ENCODE measurements at places on chromosomes 2 and 18.

- DNase-seq = peak; percentile 31
These were observed 343.6 kb upstream of the SYT4 start for GRCh38 chr18:43620936-43621335.

- DNase-seq = peak; percentile 72
These were observed 921.1 kb downstream of the SOCS6 start for GRCh38 chr18:71209944-71210343.

DNA sequence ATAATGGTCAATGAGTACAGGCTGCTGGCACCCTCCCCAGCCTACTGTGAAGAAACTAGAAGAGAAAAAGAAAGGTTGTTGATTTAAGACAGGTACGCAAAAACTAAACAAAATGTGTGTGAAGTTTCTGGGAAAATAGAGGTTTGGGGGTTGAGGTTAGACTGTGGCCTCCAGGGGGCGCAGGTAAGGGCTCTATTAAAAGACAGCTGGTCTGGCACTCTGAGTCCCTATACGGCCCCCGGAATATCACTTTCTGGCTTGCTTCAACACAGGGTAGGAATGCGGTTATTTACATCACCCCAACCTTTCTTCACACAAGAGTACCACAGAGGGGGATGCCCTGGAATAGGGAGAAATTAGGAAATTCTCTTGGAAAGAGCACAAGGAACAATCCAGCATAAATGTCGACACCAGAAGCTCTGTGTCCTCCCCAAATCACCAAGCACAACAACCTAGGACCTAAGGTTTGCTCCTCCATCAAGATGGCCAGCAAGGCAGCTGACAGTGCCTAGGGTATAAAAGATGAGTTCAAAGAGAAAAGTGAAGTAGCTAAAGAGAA, 480.8 kb upstream of the KLHL29 start:
- no peak for DNase-seq

- no peak for DNase-seq
These were observed 453.5 kb upstream of the SMIM21 start for GRCh38 chr18:75880925-75881504.

- DNase-seq = no peak
These were observed 369.7 kb downstream of the INSIG2 start for GRCh38 chr2:118457951-118458350.

DNA sequence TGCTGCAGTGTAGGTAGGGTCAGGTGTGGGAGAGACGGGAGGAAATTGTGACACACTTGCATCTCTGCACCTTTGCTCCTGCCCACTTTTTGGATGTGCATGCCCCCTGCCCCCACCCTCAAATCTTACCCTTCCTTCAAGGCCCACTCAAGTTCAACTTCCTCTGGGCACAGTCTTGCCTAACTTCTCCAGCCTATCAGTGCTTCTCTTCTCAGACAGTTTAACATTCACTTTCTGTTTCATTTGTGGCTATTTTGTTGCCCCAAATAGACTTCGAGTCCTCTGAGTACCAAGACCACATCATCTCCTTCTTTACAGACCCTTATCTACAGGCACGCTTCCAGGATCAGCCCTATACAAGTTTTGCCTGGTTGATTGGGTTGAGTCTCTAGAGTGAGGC, 2.7 kb downstream of the ST8SIA5 start:
- DNase-seq = no peak

DNA sequence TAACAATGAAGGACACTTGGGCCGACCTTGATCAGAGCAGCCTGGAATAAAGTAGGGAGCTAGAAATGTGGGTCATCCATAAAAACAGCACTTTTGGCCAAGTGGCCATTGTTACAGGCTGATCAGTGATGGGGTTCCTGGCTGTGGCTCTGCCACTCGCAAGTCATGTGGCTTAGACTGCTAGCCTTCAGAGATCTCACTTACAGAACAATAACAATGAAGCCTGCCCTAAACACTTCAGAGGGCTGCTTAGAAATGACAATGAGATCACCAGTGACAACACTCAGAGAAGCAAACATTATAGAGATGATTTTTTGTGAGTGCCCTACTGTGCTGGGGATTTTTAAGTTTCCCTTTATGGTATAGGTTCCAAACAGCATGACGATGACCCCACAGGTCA, 107.9 kb upstream of the LMAN1 start:
- no peak for DNase-seq

- no peak for DNase-seq
These were observed 983.2 kb upstream of the CDH2 start for GRCh38 chr18:29160170-29160569.

DNA sequence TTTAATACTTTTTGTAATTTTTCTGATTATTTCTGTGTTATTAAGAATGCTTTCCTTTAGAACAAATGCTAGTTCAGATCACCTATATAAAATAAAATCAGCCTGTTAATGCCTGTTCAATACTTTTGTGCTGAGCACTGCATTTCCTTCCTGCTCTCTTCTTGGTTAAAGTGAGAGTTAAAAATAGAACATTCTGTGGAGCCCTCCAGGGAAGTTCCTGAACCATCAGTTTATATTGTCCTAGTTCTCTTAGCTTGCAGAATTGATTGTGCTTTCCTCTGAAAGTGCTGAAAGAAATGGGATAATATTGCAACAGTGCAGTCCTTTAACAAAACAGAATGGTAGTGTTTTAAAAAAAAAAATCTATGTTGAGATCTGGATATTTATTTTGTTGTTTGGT, 74.6 kb upstream of the UBXN4 start:
- DNase-seq = peak; percentile 73

GRCh38 chr2:219618733-219619122, 8.7 kb upstream of the SLC4A3 start:
- no peak for DNase-seq

DNA sequence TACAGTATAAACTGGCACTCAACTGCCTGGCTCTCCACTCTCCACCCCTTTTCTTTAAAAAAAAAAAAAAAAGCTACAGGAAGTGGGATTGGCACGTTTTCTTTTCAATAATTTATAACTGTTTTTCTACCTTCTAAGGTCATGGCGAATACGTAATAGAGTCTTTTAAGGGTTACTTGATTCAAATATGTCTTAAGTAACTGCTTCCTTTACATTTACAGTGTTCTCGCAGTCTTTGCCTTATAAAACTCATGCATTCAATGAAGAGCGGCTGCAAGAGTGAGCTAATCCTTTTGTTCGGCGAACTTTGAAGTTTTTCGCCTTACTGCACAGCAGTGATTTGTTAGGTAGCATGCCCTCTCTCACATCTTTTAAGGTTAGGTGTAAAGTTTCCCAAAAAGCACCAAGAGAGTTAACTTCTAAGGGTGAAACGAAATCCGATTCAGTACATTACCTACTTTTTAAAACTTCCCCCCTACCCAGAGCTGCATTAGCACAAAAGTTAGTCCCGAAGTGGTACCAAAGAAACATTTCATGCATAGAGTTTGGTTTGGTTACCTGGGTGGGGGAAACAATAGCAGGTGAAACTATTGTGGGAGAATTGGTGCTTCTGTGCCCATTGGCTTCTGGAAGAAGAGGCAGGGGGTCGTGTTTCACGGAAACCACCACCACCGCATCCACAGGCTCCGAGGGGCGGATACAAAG, 2.0 kb downstream of the KCTD1 start:
- DNase-seq = no peak

GRCh38 chr2:33420726-33421125, 55.7 kb upstream of the RASGRP3 start:
- DNase-seq = peak; percentile 88

DNA sequence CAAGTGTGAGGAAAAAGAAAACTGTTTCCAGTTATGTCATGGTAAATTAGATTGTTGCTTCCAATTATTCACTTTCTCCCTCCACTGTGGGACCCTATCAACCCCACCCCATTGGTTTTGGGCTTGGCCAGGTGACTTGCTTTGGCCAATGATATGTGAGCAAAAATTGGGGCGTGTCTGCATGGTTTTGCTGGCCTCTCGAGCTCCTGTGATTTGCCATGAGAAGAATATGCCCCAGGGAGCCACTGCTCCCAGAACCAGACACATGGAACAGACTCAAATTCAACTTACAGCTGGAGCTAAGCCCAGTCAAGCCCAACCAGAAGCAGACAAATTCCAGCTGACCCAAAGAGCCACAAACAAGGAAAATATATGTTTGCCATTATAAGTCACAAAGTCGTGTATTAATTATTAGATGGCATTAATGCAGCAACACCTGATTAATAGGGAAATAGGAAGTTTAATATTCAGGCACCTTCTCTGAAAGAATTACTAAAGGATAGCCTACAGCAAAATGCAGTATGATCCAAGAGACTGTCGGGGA, 248.9 kb downstream of the ANAPC1 start:
- DNase-seq = no peak

DNA sequence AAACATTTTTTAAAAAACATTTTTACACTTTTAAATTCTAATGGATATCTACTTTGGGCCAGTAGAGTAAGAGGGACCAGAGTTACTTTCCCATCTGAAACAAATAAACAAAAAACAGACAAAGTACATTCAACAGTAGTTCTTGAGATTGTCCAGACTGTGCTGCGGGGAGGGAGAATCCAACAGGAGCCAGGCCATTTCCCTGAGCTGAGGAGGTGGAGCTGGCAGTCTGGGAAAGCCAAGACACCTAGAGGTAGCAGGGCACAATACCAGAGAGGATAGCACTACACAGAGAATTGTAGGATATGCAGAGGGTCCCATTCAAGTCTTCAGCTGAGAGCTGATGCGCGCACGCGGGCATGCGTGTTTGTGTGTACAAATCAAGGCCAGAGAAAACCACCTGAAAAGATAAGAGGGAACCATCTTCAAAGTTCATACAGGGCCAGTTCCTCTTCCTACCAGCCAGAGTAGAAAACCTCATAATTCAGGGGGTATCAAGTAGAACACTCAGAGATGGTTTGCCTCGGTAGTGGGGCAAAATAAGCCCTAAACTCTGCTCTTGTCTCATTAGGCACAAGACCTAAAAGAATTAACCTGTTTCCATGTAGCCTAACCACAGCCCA, 44.0 kb downstream of the PTRHD1 start:
- DNase-seq = no peak

DNA sequence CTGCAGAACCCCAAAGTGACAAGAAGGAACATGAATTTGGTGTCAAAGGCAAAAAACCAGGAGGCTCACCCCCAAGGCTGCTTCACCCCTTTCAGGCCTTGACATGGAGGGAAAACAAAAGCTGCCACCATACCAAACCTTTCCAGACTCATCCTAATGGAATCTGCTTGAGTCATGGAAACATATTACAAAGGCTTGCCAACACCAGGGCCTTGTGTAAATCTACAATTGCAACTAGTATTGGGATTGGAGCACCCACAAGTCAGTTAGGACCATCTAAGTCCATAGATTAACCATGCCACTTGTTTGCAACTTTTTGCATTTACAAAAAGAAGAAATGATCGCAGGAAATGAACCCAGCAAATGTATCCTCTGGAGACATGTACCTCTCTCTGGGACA, 297.6 kb downstream of the CDCA7 start:
- peak; percentile 17 for DNase-seq

GRCh38 chr2:218075975-218076811, 7.1 kb downstream of the RUFY4 start:
- no peak for DNase-seq

DNA sequence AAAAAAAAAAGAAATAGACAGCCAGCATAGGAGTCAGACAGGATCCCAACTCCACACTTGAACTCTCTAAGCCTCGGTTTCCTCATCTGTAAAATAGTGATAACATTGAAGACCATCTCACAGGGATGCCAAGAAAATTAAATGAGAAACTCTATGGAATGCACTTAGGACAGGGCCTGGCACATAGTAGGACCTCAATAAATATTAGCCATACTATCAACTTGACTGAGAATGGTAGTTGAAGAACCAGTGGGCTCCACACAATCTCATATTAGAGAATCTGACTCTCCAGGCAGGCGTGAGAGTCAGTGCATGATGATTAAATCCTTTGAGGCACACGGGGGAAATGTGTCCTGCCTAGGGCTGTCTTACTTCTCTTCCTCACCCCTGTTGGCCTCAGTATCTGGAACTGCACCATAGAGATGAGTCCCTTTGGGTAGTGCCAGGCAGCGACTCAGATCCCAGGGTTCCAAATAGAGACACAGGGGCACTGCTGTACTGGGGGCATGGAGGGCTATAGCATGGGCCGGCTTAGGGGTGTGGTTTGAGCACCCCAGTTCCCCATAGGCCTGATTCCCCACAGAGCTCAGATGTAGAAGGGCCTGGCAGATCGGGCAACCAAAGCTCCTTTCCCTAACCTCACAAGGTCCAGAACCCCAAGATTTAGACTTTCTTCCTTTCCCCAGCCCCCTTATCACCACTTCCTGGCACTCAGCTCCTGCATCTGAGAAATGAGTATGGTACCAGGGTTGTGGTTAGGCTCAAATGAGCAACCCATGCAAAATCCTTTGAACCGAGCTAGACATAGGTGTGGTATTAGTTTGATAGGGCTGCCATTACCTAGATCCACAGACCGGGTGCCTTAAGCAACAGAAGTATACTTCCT, 51.3 kb upstream of the CAB39 start:
- no peak for DNase-seq

Measured in lung microvascular endothelial cell (primary cell).